NAMALWA (cell line): ENCODE measurements at places on chromosomes 2 and 18.
A peak's percentile ranks its signal among the peaks of the same experiment; 100 is the strongest.

DNA sequence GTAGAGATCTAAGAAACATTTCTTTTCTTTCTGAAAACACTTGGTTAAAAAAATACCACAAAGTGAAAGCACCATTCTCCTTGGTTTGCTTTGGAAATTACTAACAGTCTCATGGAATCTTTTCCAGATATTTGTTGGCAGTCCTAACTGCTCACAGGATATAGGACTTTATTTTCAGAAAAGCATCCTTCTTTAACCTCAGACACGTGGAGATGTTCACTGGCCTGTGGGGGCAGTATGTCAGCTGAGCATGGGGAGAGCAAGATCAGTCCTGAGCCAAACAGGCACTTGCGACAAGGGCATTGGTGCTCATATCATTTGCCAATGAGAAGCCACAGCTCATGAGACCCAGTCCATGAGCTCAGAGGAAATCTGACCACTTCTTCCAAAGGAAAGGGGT lies 371.9 kb downstream of the NBAS start:
- no peak for DNase-seq

- DNase-seq = no peak
Observed at GRCh38 chr2:238144262-238144661, 5.8 kb downstream of the KLHL30 start.

- DNase-seq = no peak
Observed at GRCh38 chr2:176100547-176101140, 1.0 kb downstream of the HOXD12 start.

DNA sequence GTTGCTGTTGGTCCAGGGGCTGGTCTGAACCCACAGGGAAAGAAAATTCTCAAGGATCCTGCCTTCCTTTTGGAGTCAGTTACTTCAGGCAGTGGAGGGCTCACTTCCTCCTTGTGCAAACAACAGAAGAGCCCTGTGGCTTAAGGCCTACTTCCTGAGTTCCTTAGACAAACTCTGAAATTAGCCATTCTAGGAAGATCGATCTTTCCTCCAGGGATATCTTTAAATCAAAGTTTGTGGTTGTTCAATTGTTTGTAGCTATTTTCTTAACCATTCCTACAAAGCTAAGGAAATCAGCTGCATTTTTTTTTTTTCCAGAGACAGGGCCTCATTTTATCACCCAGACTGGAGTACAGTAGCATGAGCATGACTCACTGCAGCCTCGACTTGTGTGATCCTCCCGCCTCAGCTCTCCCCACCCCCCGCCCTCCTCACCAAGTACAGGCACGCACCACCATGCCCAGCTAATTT lies 156.0 kb downstream of the TANC1 start:
- no peak for DNase-seq

GRCh38 chr2:98467082-98467536 lies 22.5 kb downstream of the INPP4A start:
- DNase-seq = no peak

DNA sequence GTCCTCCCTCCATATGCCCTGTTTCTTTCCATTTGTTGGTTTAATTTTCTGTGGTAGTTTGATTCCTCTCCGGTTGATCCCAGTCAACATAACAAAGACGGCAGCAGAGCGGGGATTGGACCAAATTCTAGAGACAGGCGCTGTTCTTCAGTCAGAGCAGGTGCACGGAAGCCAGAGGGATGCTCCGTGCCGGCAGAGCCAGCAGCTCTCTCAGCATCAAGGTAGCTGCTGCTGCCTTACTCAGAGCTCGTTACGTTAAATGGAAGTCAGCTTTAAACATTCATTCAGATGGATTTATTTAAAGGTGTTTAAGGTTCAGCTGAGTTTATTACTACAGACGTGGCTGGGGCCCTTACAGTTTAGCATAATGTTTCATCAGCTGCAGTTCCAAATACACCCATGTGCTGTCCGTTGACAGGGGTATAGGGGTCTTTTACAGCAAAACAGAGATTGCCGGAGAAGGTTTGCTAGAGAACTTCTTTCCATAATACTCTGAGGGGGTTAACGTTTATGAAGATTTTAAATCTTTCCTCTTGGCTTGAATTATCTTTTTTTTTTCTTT lies 497.2 kb upstream of the PIK3C3 start:
- DNase-seq = no peak

DNA sequence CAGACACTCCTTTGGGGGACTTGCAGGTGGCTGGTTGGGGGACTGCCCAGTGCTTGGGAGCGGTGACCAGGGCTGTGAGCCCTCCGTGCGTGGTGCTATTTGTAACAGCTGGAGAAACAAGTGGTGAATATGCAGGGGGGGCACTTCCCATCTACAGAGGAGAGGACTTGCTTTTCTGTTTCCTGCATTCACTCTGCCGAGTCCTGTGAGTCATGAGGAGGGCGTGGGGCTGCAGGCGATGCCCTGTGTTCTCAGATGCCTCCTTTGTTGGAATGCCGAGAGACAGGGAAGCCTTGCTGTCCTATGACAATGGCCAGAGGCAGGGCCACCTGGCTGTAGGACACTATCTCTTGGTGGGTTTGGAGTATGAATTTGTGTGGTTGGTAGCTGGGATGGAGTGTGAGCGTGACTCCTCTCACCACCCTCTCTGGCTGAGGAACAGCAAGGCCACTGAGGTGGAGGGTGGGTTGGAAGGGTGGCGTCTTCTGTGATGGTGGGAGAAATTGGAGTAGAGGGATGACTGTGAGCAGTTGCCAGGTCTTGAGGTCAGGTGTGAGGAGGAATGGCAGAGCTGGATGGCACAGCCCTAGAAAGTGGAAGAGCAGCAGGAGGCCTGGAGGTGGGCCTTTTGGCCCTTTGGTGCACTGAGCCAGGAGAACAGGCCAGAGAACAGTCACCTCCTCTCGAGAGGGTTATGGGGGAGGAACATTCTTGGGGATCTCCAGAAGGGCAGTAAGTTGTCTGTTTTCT lies 24.3 kb downstream of the FHOD3 start:
- no peak for DNase-seq

GRCh38 chr2:120514521-120514920 lies 168.6 kb downstream of the INHBB start:
- no peak for DNase-seq

DNA sequence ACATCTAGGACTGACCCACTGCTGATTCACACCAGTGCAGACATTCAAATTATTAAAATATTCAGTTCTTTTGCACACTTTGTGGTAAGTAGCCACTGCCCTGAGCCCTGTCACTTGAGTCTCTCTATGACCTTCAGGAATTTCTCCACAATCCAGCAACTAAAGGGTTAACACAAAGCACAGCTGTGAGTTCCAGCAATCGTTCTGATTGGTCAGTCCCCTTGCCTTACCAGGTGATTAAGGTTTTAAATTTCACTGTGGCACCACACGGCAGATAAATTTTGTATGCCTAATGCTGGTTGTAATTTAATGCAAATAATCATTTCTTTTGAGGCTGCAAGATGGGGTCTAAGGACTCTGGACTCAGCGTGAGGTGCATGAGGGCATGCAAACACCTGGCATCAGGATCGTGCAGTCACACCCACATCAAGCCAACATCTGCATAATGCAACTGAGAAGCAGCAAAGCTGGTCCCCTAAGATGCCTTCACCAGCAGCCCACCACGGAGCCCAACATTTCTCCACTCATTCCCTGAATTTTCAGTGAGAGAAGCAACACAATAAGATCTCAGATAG lies 36.6 kb downstream of the SLC14A1 start:
- DNase-seq = no peak

DNA sequence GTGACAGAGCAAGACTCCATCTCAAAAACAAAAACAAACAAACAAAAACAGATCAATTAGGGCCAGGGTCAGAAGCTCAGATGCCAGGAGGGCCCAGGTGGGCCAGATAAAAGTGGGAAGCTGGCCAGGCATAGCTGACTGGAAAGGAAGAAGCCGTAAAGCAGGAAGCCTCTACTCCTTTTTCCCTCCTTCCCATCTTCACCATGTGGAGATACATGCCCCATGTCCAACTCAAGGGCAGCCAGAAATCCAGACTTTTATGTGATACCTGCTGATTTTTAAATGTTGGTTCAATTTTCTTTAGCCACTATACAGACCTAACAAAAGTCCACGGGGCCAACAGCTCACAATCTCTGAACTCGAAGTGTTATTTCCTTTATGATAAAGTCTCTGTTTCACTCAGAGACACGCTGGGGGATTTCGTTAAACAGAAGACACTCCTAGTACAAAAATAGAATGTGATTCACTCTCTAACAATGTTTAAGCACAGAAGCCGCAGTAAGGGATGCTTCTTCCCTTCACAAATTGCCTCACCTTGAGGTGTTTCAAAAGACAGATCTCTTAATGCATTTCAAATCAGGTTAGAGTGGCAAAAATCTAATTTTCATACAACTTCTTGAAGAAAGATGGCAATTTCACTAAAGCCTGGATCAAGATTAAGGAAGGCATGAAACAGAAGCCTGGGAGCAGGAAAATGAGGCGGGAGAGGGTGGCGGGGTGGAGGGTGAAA lies 14.0 kb downstream of the TMEM247 start:
- no peak for DNase-seq

GRCh38 chr2:29165362-29166241 lies 50.4 kb downstream of the CLIP4 start:
- no peak for DNase-seq

- no peak for DNase-seq
Observed at GRCh38 chr2:4144731-4145130, 441.4 kb downstream of the DCDC2C start.

DNA sequence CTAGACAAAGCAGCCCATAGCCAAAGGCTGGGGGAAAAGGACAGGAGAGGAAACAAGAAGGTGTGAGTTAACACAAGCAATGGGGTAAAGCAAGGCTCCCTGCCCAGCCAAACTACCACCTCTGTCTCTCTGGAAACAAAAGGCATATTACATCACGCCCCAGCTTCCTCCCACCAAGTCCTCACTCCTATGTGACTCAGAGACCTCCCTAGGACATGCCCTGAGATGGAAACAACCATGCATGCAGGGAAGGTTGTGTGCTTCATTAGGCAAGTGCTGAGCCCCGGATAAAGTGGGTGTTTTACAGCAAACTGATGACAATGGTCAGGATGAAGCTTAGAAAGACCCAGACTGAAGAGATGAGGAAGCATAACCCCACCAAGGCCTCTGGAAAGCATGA lies 9.0 kb upstream of the ATRAID start:
- no peak for DNase-seq

DNA sequence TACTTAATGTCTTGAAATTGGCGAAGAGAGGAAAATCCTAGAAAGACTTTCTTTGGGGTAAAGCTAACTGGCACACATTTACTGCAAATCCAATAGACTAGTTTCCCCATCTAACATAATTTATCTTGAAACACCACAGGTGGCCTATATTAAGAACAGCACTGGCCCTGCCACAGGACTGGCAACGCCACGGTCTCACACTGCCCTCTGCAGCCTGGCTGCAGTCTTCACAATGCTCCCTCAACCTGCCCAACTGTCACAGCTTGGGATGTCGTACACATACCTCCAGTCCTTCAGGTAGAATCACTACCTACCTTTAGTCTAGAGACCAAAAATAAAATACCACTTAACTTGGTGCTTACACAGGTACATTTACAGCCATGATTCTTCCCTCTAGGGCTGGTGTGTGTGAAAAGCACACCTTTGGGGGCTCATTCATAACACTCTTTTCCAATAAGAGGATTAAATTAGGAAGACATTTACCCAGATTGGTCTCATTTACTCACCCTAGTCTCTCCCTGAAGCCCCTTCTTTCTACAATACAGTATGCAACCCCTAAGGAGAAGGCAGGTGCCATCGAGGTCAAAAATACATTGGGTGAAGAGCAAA lies 222.2 kb downstream of the C1D start:
- DNase-seq = peak; percentile 57

DNA sequence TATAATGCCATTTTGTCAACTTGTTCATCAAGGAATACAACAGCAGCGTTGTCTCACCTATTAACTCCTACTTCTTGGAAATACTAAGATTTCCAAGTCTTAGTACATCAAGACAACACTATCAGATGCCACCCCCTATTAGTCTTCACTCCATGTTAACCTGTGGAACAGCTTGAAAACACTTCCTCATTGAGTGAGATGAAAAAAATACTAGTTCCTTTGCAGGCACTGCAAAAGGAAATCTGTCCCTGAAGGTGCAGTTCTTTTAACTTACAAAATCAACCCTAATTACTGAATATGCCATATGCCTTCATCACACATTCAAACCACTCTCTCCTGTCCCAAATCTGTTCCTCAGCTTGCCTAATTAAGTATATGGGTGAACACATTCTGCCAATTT lies 4.0 kb downstream of the CWC22 start:
- DNase-seq = no peak
